Pulmonary artery endothelial cell (primary cell): ENCODE measurements at places on chromosomes 5 and 9. TPM values are rescaled to one million over a fixed set of nuclear protein-coding genes. Genes with fewer than 3 reads are reported as not detected.

AQP7 gene
- not detected in 2 replicates for total RNA-seq

ZNF474 gene
- 0.07 TPM in 2 replicates for total RNA-seq

DNA sequence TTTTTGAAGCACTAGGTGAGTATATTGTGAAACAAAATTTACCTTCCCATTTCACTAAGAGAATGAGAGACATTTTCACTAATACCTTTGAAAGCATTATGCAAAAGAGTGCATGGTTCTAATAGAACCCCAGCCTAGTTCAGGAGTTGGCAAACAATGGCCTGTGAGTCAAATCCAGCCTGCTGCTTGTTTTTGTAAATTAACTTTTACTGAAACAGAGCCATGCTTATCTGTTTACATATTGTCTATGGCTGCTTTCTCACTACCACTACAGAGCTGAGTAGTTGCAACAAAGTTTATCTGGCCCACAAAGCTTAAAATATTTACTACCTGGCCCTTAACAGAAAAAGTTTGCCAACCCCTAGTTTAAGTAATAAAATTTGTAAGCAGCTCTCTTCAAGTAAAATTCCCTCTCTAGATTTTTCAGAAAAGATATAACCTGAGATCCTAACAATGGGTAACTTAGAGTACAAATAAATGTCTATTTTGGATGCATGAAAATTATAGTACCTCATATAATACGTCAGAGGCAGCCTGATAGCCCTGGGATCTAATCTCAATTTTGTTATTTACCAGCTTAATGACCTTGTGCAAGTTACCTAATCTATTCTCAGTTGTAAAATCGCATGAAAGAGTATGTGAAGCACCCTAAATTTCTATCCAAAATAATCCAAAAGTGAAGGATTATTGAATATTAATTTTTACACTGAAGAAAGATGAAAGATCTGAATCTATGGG lies 50.7 kb upstream of the ARL15 start:
- no peak for DNase-seq

STPG3 gene
- not detected in 2 replicates for total RNA-seq

- DNase-seq: no peak
These were observed 206.9 kb downstream of the GABBR2 start for GRCh38 chr9:98501819-98502218.

DNA sequence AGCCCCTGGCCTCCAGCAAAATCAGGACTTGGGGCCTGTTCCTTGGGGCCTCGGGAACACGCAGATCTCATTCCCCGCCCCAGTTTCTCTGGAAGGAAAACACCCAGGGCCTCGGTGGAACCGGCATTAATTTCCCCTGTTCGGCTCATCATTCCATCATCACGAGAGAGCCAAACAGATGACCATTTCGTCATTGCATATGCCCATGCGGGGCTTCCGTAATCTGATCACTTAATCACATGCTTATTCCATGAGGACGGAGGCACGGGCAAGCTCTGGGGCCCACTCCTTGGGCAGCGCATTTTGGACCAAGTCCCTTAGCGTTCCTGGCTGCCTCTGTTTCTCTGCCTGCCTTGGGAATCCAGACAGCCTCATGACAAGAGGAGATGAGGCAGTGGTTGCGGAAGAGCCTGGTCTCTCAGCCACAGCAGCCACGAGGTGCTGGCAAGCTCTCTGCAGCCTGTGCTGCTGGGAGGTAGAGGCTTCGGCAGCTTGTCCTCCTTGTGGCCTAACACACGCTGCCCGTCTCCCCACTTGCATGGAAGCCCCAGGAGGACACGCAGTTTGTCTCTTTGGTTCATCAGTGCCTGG lies 65.0 kb upstream of the IER5L start:
- DNase-seq: no peak

DNA sequence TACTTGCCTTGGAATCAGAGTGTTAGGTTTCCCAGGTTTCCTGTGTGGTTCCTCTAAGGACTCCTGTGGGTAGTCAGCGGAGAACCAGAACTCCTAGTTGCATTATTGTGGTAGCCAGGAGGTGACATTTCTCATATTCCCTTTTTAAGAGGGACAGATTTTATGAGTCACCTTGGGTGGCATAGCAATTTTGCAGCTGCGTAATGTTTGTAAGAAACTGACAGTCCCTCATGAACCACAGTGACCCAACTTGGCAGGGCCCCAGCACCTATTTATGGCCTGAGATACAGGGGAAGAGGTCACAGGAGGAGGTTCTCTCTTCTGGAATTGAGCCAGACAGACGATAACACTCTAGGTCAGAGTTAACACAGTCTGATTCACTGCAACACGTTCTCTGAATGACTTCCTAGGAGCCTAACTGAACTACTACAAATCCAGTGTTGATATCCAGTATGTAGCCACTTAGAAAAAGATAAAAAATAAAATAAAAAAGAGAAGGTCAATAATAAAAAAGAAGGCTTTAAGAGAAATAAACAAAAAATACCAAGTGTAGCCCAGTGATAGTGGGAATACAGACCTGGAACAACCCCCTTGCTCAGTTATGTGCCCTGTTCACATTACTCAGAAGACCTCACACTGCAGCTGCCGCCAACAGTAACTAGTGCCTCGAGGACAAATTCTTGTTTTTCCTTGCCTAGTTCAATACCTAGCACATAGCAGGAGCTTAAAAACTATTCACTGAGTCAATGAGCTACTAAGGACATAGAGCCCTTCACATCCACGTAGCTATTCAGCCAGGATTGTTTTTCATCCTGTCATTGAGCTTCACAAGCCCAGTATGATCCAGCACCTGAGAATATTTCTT lies 50.7 kb upstream of the VLDLR start:
- DNase-seq: no peak

DNA sequence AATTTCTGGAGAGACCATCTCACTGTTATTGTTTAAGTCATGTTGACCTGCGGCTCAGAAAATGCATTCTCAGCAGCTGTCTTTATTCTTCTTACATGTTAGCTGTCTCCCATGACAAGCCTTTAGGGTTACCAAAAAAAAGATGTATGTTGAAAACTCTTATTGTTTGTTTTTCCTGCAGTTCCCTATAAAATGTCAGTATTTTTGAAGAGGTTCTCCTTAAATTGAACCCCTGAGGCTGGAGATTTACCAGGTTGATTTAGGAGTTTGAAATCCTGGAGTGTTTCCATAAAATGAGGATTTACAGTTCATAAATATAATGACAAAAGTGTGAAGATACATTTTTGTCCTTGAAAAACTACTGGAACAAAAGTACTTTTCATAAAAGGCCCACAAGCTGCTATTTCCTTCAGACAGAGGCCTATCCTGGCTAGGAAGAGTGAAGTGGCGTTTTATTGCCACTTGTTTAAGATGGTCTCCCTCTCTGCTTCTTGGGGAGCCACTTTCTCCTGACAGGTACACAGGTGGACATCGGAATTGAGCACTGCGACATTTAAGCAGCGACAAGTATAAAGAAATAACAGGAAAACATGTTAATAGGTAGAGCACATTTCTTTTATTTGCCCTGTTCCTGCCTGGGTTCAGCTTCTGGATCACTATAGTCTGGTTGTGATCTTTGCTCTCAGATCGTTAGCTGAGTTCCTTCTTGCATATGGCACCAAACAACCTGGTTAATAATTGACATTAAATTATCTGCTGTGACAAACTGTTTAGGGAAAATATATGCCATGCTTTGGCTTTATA lies 344.8 kb upstream of the RPS23 start:
- no peak for DNase-seq

SLC25A2 gene
- total RNA-seq: 0.13 and 0.32 TPM in 2 replicates

DNA sequence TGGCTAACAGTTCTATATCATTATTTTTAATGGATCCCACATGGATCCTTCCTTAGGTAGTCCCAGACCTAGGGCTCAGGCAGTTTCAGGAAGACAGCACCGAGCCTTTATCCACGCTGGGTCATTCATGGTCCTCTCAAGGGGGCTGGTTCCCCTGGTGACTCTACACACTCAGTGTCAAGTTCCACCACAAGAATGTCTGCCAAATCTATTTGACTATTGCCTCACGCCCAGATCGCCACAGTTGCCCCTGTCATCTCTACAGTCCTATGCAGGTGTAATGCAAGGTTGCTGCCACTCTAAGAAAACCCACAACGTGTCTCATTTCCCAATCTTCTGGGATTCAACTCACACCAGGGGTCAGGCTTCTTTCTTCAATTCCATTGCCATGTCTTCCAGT lies 8.0 kb upstream of the ZNF366 start:
- DNase-seq: no peak

GRCh38 chr9:82299870-82300269 lies 311.3 kb downstream of the SPATA31D1 start:
- no peak for DNase-seq

DNA sequence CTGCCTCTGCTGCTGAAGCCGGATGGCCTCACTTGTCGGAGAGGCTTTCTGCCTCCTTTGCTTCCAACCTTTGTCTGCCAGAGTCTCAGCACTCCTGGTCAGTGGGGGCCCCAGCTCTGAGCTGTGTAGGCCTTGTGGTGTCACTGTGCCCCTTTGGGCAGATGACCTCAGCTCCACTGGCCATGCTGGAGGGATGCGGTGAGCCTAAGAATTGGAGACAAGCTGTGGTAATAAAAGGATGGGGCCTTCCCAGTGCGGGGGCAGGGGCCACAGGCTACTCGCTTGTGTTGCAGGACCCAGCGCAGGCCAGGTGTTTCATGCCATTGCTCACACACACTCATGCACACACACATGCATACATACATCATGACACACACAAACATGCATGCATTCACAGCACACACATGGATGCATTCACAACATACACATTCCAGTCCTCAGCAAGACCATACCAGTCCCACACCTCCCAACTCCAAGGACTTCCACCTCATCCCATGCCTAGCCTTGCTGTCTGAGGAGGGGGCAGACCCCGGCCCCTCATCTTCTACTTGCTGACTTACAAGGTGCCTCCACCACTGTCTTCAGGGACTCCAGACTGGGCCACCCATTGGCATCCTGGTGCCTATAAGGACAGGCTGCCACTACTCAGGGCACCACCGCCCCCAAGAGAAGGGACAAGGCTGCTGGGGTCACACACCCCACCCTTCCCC lies 237.7 kb downstream of the SYK start:
- no peak for DNase-seq

DNA sequence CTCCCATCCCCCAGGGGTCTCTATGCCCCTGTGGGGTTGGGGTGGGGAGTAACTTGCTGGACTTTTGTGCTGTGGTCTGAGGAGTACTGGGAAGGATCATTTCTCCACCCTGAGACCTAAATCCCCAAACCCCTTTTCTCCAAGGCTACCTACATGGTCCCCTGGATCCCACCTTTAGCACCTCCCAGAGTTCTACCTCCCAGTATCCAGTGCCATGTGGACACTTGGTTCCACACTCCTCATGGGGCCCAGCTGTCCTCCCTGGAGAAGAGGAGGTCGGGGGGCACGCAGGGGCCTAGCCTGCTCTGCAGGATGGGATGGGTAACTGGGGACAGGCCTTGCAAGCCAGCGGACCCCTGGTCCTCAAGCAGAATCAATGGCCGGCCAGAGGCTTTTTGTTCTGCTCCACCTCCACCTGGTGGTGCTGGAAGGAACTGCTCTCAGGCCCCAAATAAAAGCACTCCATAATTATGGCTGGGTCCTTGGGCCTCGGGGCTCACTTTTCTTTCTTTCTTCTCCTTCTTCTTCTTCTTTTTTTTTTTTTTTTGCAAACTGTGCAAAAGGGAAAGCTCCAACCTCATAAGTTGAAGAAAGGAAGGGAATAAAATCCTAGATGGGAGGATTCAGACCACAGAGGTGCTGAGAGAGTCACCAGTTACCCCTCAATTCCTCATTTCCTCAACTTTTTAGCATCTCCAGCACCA lies 68.4 kb downstream of the PSD2 start:
- no peak for DNase-seq

- DNase-seq: no peak
These were observed 96.3 kb upstream of the TMEM161B start for GRCh38 chr5:88364991-88365390.

FBXO4 gene
- 8.7 and 10.4 TPM in 2 replicates for total RNA-seq

DNA sequence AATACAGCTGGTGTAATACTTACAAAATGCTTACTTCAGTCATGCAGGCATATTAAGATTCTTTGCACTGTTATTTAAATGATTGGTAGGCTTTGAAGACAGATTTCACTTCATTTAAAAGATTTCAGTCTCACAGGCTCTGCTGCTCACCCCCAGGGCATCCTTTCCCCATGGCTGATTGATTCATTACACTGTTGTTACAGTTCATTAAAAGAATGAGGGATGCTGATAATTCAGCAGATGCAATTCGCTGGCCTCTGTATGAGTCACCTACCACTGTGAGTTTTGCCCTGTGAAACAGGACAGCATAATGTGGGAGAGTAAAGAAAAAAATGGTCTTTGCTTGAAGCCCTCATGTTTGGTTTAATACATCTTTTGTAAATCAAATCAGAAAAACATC lies 246.9 kb downstream of the CYLC2 start:
- no peak for DNase-seq

- no peak for DNase-seq
These were observed 58.2 kb downstream of the CAST start for GRCh38 chr5:96720408-96720807.

DNA sequence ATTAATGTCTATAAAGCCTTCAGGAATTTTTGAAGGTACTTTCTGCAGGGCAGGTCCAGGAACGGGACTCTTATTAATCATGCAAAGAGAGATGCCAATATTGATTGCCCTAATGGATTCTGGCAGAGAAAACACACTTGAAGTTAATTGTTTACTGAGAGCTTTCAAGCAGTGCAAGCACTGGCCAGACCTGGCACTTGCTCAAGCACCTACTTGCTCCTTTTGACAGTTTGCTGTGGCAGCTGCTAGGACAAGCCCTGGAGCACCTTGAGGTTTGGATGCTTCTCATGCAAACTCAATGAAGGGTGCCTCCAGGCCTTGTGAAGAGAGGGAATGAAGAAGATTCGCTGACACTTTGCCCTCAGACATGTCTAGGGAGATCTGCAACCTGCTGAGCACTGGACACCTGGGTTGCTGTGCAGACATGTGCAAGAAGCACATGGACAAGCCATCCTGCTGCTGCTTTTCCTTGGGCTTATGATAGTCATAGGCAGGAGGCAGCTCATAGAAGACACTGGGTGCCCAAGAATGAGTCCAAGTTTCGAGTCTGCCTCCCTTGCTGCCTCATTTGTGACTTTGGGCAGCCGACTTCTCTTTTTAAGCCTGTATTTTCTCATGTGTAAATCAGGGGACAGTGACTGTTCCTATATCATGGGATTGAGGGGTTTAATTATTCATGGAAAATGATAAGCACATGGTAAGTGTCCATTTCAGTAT lies 88.8 kb upstream of the EQTN start:
- no peak for DNase-seq

GRCh38 chr5:14818931-14819790 lies 52.4 kb downstream of the ANKH start:
- no peak for DNase-seq

HTR1A gene
- total RNA-seq: not detected in 2 replicates

DNA sequence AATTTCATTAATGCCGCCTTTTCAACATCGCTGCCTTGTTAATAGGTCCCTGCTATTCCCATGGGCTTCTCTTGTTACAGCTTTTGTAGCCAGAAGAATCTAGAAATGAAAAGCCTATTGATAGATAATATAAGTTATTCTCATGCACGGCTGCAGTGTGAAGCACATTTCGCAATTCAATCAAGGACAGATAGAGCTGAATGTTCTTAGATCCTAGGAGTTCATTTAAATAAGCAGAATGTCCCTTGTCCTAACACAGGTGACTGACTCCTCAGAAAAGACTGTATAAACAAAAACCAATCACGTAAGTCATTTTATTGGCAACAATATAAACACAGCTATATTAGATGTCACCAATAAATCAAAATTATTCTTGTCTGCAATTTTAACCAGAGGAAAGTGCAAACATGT lies 9.4 kb downstream of the GLIS3 start:
- no peak for DNase-seq
